Activated CD4-positive, alpha-beta T cell treated with anti-CD3 and anti-CD28 coated beads, Interleukin-2, amount 50 U/mL, for 1 hour (primary cell): ENCODE measurements at places on chromosomes 5 and 9.

- no peak for DNase-seq
These were observed 12.9 kb downstream of the HAVCR1 start for GRCh38 chr5:157046041-157046440.

GRCh38 chr5:78691084-78691960, 42.8 kb upstream of the LHFPL2 start:
- no peak for DNase-seq

GRCh38 chr9:14366076-14366475, 52.1 kb upstream of the NFIB start:
- DNase-seq, result no peak

DNA sequence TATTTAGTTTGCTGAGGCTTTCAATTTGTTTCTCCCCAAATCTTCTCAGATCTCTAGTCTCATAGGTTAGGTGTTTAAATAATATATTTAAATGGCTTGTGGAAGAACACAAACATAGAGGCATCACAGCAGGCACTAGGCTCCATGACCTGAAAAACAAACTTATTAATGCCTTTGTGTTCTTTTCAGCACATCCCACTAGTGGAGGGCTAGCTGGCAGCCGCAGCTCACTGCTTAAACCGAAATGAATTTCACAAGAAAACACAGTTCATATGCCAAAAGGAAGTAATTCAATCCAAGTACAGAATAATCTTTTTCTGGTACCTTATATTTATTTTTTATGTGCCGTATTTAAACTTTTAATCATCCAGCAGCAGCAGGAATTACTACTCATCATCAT, 382.5 kb downstream of the PLK2 start:
- DNase-seq, result no peak

DNA sequence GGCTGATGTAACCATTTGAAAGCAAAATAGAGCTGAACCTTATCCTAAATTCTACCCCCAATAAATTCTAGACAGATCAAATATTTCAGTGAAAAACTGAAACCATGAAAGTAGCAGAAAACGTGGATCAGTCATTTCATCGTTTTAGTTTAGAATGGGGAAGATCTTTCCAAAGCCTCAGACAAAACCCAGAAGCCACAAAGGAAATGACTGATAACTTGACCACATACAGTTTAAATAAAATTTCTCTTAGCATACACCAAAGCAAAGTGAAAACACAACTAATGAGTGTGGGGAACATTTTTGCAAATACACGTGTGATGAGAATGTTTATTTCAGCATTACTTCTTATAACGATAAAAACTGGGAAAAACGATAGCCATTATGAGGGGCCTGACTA, 284.8 kb downstream of the ADGRV1 start:
- no peak for DNase-seq

DNA sequence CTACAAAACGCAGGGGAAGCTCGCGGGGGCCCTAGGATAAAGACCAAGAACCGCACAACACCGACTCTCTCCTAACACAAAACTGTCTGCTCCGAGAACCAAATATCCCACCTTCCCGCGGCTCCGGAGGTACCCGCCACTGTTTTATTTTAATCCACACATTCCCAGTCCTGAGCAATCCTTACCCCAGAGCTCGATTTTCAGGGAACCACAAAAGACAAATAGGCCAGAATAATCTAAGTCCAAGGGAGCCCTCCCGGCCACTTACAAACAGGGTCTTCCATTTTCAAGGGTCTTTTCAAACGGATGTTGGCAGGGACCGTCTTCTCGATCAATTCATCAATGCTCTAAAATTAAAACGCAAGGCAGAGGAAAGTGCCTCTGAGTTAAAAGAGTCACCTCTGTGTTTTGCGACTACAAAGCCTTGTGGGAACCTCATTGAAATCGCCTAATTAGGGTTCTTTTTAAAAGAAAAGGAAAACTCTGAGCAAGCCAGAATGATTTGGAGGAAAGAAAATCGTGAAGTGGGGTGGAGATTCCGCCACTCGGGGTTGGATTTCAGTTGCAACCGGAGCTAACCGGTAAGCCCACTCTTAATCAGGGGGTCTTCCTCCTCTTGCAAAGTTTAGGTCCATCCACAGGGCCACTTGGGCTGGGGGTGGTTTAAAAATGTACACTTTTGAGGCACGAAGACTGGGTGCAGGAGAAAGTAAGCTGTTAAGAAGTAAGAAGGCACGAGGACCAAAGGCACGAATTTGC, 1.0 kb downstream of the GLDC start:
- DNase-seq, result no peak
